ENCODE measurements at places on chromosomes 3 and 15.

DNA sequence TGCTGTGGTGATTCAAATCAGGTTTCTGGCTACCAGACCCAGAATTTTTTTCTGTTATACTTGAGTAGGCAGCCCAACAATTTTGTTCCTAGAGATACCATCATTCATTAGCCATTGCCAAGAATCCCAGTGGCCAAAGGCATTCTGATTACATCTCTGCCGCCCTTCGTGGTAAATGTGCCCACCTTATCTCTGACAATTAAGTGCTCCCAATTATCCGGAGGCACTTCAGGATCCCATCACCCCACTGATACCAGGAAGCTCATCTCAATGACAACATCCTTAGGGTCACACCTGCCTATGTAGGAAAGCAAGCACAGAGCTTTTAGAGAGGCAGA lies 43.2 kb upstream of the RPL35A start:
- DNase-seq, result no peak

DNA sequence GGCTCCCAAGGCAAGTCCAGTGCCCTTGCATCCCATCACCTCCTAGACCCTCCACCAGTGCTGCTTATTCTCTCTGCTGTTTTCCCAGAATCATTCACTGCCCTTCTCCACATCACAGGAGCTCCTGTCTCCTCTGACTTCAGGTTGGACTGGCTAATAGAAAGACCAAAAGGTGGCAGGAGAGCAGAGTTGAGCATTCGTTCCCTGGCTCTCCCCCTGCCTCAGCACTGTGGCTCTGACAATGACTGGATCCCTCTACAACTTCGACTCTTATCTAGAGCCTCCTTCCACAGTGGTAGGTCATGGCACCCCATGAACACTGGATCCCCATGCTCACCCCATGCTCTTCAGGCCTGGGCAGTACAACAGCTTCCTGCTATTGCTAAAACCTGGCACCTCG lies 243.6 kb downstream of the LRRN1 start:
- DNase-seq, result no peak

DNA sequence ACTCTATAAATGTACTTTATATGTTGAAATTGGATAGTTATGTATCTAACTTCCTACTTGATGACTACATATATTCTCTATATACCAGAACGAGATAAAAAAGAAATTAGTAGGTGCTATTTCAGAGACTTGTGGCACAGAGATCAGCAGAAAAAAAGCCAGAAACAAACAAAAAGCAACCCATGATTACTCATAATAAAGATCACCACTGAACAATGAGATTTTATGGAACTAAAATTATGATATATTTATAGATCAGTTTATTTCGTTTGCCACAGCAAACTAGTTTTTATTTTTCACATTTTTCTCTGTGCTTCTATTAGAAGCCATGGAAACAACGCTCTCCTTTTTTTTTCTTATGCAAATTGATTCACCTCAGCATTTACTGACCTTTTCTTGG lies 15.1 kb upstream of the PROK2 start:
- DNase-seq, result no peak

DNA sequence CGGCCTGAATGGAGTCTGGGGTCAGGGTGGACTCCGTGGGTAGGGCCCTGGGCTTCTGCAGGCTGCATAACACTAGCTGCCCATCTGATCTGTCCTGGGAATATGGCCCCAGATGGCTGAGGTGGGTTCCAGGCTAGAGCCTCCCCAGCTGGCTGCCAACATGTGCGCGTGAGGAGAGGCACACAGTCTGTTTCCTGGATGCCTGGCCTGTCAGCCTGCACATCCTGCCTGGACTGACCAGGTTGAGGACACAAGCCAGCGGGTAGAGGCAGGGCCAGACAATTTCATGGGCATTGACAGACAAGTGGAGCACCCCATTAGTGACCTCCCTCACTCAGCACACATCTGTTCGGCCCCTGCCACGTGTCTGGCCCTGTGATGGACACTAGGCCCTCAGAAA lies 29.8 kb upstream of the RPL29 start:
- DNase-seq, result no peak

DNA sequence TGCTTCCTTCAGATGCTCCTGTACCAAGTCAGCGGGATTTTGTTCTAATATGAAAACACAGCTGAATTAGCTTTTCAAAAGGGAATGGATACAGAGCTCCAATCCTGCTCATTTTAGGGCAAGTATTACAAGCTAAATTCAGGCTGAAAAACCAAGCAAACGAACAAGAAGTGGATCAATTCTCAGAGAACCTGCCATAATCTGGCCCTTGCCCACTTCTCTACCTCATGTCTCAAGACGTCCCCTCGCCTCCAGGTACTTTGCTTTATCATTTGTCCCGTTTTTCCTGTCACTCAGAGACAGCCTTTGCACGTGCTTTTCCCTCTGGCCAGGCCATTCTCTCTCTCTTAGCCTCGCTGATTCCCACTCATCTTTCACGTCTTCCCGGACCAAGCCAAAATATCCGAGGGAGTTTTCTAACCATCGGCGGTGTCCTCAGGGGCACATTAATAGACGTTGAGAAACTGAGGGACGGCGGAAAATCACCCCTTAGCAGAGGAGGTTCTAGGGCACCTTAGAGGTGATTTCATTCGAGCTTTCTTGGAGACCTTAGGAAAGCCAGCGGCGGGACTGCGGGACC lies 654 bp downstream of the SUSD5 start:
- DNase-seq, result no peak

DNA sequence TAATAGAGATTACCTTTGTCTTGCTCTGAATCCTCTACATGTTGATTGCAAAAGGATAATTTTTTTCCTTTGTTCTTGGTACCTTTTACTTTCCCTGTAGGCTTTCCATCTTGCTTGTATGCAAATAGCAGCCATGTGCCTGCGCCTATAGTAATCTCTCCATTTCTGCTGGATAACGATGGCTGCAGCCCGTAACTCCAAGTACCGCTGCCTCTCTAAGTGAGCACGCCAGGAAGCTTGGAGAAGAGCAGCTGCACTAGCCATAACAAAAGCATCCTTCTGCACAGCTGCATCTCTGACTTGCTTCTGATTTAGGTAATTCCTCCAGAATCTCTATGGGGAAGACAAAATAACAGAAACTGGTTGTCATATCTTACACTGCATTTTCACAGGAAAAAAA lies 89.3 kb downstream of the NR2E3 start:
- DNase-seq, result no peak

DNA sequence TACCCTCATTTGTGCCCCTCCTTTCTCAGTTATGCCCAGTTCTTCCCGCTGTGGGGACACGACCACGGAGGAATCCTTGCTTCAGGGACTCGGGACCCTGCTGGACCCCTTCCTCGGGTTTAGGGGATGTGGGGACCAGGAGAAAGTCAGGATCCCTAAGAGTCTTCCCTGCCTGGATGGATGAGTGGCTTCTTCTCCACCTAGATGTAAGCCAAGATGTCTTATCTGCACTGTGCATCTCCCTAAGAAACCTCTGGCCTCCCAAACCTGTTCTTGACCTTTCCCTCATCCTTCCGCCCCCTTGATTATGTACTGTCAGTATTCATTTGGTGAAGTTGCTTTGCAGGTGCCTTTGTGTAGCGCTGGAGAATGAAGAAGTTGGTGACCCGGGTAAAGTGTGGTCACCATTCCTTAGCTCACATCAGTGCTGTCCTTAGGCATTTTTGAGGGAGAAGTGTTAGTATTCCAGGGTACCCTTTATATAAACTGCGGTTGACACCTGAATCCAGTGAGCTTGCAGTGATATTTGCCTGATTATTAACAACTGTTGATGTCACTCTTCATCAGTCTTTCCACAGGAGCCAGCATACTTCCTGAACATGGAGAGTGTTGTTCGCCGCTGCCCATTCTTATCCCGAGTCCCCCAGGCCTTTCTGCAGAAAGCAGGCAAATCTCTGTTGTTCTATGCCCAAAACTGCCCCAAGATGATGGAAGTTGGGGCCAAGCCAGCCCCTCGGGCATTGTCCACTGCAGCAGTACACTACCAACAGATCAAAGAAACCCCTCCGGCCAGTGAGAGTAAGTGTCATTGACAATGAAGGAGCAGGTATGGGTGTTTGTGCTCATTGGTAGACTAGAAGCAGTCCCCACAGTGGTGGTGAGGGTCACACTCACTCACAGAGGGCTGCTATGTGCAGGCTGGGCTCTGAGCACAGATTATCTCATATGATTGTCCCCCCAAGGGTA lies 966 bp downstream of the ALAS1 start:
- DNase-seq, result no peak

GRCh38 chr15:55928955-55929354 lies 64.5 kb downstream of the NEDD4 start:
- no peak for DNase-seq

GRCh38 chr3:66237552-66237951 lies 16.8 kb downstream of the SLC25A26 start:
- DNase-seq, result no peak

GRCh38 chr3:162022911-162023310 lies 526.3 kb downstream of the OTOL1 start:
- no peak for DNase-seq

GRCh38 chr3:66494959-66495667 lies 5.7 kb downstream of the LRIG1 start:
- DNase-seq, result no peak

GRCh38 chr3:120212505-120212904 lies 72.5 kb downstream of the GPR156 start:
- no peak for DNase-seq

DNA sequence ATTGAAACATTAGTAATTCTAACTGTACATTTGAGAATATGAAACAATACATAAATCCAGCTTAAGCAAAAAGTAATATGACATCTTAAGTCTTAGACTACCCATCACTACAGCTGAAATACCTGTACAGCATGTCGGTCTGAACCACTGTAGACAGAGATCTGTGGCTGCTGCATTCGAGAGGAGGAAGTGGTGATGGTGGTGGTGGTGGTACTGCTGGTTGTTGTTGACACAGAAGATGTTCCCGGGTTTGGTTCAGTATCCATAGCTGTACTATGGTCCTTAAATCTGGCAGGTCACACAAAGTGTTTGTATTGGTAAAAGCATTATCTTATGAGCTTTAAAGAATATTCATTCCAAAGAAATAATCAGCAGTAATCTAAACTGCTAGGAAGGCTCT lies 2.9 kb downstream of the PHC3 start:
- DNase-seq, result no peak

GRCh38 chr15:25092661-25093060 lies 137.9 kb downstream of the SNRPN start:
- DNase-seq, result no peak

DNA sequence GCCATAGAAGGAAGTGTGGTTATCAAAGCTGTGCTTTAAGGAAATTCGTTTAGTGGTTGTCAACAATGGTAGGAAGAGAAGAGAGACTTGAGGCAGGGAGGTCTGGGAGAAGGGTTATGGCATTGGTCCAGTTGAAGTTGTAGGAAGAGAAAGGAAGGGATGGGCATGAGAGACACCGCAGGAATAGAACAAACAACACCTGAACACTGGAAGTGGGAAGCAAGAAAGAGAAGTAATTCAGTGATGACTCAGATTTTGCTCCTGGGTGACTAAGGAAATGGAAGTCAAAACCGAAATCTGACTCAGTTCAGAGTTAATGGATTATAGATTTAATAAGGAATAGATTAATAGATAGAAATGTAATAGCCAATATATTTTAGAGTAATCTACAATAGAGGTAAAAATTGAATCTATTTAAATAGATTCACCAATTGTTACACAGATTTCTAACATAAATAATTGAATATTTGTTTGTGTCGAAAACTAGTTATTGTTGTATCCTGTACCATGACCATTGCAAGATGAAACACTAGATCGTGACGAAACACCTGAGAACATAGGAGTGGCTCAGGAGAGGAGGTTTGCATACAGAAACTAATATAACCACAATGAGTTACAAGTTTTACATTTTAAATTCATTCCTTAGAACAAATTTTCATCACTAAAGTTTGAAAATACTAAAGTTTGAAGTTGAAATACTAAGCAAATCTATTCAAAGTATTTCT lies 36.0 kb downstream of the THBS1 start:
- no peak for DNase-seq

DNA sequence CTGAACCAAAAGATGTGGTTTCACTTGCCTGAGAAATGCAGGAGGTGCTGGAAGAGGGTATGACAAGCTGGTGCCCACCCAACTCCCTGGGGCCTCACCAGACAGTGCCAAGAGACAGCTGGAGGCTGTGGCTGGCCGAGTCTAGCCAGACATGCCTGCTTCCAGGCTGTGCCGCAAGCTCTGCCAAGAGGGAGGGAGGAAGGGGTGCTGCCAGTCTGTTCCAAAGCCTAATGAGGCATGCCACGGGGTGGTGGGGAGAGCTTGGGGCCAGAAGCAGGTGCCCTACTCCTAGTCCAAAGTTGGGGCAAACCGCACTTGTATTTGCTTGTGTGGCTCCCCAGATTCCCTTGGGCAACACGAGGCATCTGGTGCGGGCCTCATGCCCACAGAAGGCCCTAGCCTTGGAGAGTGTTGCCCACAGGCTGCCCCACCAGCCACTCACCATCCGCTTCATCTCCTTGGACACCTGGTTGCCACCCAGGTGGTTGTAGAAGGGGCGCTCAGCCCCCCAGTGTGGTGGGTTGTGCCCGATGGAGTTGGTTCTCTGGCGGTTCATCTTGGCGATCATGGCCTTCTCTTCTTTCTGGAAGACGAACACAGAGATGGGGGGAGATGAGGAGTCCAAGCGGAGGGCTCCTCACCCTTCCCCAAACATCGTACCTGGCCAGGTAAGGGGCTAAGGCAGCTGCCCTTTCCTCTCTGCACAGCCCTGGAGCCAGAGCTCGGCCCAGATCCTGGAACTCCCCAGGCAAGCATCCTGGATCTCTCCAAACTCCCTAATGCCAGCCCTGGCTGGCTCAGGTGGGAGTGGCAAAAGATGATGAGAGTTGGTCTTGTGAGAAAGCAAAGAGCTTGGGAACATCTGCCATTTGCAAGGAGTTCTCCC lies 123.4 kb downstream of the SEC22A start:
- no peak for DNase-seq

GRCh38 chr3:151407928-151408327 lies 23.4 kb upstream of the P2RY12 start:
- no peak for DNase-seq

DNA sequence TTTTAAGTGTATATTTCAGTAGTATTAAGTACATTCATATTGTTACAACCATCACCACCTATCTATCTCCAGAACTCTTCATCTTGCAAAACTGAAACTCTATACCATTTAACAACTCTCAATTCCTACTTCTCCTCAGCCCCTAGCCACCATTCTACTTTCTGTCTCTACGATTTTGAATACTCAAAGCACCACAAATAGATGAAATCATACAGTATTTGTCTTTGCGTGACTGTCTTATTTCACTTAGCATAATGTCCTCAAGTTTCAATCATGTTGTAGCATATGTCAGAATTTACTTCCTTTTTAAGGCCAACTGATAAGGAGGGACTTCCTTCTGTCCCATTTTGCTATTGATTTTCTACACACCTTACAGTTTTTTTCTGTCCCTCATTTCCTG lies 593.3 kb downstream of the FHIT start:
- no peak for DNase-seq

GRCh38 chr15:29978411-29979382 lies 104.1 kb upstream of the GOLGA8J start:
- DNase-seq, result no peak

DNA sequence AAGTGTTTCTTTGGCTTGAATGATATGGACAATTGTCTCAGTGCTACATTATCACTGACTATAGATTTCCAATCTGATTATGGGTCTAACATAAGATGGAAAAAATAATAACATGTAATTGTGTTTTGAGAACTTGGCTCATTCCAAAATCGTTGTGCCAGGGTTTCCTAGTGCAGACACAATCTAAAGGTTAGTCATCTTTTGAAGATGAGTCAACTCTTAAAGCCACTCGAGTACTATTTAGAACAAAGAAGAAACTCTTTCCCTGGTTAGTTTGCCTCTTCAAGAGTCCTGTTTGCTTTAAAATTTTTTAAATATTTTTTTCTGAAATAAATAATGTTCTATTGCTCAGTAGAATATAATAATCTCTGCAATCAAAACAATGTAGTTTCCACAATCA lies 301.0 kb downstream of the CADM2 start:
- no peak for DNase-seq
